Posterior cingulate gyrus (tissue), 11 donors: ENCODE measurements at places on chromosomes 12 and 14.

- no peak for DNase-seq
Observed at GRCh38 chr14:98548071-98548686, 723.8 kb downstream of the BCL11B start.

DNA sequence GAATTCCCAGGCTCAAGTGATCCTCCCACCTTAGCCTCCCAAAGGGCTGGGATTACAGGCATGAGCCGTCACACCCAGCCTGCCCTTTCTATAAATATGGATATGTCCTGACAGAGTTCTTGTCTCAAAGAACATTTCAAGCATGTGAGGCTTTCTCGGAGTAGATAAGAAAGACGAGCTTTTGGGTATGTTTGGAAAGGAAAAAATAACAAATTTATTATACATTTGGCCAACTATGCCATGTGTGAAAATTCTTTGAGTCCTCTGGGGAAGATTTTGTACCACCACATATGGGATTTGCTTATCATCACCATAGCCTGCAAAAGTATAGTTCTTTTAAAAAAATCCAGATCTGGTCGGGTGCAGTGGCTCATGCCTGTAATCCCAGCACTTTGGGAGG lies 23.7 kb upstream of the MYBPC1 start:
- no peak for DNase-seq

DNA sequence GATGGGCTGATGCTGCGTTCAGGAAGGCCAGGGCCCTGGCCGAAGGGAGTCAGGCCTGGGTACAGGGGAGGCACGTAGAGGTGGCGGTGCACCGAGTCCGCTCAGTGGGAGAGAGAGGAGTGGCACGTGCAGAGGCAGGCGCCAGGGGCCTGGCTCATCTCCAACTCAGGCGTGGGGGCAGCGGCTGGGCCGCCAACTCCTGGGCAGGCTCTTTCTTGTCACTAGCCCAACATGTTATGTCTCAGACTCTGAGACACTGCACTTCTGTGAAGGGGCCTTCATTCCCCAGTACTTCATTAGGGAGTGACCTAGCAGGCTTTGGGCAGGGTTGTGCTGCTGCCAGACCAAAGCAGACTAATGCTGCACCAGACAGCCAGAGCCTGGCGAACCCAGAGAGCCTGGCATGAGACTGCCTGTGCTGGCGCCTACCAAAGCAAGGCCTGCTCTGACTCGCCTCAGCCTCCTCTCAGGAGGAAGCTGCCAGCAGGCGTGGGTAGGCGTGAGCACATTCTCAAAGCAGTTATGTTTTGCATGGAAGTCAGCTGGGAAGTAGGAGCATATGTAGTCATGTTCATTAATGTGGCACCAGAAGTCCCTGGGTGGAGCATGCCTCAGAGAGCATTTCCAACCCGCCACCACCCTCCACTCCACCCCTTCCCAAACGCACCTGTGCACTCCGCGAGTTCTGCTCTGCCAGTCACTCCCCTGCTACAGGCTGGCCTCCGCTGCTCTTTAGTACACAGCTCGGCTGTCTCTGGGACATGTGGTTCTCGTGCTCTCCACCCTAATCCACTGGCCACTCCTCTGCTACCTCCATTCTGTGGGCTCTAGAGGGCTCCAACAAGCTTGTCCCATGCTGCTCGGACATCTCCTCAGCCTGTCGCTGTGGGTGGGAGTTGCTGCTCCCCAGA lies 9.7 kb downstream of the CKB start:
- peak; percentile 70 for DNase-seq

DNA sequence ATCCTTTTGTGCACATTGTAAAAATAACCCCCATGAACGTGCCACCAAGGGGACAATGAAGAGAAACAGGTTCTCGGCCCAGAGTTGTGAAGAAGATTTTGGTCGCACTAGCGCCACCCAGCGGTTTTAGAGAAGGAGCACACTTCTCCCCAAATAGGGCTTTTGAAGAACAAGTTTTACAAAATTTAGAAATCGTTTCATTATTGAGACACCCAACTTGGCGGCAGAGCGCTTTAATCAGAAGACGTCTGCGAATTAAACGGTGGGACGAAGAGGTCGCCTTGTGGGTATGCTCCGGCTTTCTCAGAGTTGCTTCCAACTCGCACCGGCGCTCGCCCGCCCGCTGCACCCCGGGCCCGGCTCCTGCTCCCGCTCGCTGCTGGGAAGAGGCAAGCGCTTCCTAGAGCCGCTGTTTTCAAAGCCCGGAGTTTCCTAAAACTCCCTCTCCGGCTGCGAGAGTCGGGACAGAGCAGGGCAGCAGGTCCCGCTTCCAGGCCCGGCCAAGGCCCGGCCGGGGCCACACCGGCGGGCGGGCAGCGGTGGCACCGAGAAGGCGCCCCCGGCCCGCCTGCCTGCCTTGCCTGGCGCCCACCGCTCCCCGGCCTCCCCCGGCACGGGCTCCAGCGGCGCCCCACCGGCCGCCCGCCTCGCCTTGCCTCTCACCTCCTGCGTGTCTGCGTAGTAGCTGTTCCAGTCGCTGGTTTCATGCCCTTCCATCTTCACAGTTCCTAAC lies 645 bp downstream of the FOXA1 start:
- DNase-seq: no peak

GRCh38 chr12:78470354-78471195 lies 394.0 kb upstream of the SYT1 start:
- no peak for DNase-seq

- no peak for DNase-seq
Observed at GRCh38 chr12:98772818-98773217, 127.7 kb downstream of the APAF1 start.
